Left renal cortex interstitium (tissue), 4 donors: ENCODE measurements at places on chromosomes 16 and 17. TPM values are rescaled to one million over a fixed set of nuclear protein-coding genes. Genes with fewer than 3 reads are reported as not detected.

- DNase-seq = no peak
These were observed 65.7 kb downstream of the FBXL20 start for GRCh38 chr17:39335704-39336223.

DNA sequence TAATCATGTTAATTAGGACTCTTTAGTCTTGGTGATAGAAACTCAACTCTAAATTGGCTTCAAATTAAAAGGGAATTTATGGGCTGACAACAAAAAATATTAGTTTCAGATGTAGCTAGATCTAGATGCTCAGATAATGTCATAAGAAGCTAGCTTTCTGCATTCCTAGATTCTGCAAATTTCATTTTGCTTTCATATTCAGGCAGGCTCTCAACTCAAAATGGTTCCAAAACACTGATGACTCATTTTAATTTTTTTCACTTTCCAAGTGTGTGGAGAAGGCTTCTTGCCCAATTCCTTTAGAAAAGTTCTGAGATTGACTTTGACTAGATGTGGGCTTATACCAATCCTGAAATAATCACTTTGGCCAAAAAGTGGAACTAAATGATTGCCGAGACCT is 236.7 kb upstream of the GOT2 start:
- DNase-seq = no peak

The KRTAP4-5 gene
- polyA plus RNA-seq = not detected

DNA sequence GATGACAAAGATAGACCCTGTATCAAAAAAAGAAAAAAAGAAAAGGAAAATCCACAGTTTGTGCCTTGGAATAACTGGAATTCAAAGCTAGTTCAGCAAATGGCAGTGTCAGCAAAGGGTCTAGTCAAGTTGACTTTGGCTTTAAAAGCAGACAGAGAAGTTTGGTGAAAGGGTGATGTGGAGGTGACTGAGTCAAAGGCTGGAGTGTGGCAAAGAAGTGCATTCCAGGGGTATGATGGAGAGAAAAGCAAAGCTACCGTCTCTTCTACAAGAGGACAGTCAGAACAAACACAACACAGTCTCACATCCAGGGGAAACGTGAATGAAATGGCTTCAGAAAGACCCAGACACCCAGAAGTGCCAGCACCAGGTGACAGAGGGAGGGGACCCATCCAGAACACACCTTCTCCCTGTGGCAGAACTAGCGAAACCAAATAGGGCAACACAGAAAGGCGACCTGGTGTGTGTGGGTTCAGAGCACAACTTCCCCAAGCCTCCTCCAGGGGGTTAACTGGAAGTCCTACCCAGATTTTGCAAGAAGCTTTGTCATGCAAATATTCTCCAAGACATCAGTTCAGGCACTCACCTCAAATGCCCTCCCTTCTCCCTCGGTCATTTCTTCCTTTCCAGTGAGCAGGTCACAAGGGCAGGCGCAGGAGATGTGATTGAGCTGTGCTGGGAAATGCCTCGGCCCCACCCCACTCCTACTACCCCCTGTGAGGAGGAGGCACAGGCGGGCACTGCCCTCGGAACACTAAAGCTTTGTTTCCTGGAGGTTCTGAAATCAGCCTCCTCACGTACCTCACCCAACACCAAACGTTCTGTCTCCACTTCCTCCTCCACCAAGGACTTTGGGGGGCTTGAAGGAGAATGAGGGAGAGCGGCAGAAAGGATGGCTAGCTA is 481.9 kb downstream of the SOX9 start:
- no peak for DNase-seq

DNA sequence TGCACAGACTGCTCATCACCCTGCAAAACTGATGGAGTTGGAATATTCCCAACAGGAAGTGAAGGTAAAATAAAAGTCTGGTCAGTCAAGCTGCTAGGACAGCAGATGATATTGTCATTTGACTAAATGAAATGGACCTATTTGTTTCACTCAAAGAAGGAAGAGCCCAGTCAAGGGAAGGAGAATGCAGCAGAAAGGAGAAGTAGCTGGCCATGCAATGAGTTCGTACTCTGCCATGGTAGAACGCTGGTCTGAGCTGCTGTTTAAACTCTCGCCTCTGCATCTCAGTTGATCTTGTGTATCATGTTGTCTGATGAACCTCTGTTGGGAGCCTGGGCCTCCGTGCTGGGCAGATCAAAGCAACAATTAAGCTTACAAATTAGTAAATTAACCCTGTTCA is 15.6 kb upstream of the YPEL2 start:
- no peak for DNase-seq

The MSRB1 gene
- 79.8 TPM for polyA plus RNA-seq

DNA sequence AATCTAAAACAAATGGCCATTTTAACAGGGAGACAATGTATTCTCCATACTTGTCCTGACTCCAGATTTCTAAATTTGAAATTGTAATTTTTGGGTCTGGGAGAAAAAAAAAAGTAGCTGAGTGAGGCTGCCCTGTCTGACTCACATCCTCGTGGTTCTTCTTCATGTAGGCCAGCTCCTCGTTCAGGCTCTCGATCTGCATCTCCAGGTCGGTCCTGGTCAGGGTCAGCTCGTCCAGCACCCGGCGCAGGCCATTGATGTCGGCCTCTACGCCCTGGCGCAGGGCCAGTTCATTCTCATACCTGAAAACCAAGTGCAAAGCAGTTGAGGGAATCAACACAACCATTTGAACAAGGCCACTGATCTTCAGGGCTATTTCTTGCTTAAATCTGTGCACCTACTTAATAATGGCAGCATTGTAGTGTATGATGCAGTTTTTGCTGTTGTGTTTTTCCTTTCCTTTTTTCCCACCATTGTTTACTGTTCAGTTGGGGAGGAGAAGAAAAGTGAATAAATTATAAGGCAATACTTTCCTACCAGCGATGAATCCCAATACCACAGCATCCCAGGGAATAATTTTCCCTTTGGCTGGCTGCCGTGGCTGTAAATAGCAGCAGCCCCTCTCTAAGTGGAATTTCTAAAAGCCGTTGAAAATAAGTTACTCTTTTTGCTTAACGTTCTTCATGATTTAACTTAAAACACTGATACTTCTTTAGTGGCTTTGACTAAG is 2.2 kb downstream of the KRT12 start:
- no peak for DNase-seq
